ENCODE measurements at places on chromosomes 4 and X.

GRCh38 chrX:24702362-24703184 lies 8.9 kb downstream of the POLA1 start:
- no peak for DNase-seq

DNA sequence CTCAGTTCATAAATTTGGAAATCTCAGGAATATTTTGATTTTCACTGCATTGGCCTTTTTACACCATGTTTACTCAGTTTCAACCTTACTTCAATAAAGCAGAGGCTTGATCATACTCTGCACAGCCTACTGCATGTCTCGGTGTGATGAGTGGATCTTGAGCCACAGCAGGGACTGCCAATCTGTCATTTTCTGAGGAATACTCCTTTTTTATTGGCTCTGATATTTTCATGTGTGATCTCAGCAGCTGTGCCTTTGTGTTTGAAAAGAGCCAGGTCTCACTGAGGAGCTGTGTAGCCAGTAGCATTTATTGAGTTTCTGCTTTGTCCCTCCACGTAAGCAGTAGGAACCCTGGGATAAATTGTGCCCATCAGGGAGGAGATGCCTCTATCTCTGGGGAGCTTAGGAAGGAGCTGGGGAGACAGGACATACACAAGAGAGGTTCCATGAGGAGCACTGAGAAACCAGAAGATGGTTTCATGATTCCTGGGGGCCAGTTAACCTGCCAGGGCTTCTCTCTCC lies 18.9 kb upstream of the TRIM2 start:
- DNase-seq, result no peak

DNA sequence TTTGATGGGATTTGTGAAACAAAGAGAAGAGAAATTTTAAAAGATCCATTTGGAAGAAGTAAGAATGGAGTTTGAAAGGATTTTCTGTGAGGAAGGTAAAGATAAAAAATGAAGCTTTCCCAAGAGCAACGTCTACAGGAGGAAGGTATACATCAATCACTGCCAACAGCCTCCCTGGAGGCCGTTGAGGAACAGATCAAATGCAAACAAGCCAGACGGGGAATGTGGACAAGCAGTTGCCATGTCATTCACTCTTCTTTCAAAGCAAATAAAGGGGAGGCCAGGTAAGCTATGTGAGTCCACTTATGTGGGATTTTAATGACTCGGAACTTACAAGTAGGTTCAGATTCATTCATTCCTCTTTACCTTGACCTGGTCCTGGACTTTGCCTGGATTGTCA lies 1020.5 kb upstream of the AGA start:
- DNase-seq, result no peak

DNA sequence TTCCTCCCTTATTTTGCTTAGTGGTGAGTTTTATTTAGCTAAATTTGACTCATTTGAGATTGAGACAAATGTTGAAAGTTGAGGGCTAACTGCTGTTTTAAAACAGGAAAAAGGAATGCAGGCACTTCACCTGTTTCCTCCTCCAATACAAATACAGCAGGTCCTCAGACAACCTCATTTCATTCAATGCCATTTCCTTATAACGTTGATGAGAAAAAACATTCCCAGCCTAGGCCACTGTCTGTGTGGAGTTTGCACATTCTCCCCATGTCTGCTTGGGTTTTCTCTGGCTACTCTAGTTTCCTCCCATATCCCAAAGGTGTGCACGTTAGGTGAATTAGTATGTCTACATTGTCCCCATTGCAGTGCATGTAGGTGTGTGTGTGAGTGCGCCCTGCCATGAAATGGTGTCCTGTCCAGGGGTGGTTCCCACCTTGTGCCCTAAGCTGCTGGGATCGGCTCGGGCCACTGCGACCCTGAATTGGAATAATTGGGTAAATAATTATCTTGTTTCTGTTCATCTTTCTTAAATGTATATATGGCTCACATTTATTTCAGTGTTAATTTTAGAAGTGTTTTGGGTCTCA lies 21.9 kb downstream of the SMAD1 start:
- no peak for DNase-seq

- DNase-seq, result no peak
Measured at GRCh38 chr4:148730766-148731165, 288.6 kb upstream of the NR3C2 start.

GRCh38 chr4:127307996-127308395 lies 324.8 kb upstream of the INTU start:
- DNase-seq, result no peak

- no peak for DNase-seq
Measured at GRCh38 chrX:68728186-68728585, 80.7 kb downstream of the STARD8 start.

GRCh38 chr4:102326951-102327350 lies 18.3 kb downstream of the SLC39A8 start:
- no peak for DNase-seq

DNA sequence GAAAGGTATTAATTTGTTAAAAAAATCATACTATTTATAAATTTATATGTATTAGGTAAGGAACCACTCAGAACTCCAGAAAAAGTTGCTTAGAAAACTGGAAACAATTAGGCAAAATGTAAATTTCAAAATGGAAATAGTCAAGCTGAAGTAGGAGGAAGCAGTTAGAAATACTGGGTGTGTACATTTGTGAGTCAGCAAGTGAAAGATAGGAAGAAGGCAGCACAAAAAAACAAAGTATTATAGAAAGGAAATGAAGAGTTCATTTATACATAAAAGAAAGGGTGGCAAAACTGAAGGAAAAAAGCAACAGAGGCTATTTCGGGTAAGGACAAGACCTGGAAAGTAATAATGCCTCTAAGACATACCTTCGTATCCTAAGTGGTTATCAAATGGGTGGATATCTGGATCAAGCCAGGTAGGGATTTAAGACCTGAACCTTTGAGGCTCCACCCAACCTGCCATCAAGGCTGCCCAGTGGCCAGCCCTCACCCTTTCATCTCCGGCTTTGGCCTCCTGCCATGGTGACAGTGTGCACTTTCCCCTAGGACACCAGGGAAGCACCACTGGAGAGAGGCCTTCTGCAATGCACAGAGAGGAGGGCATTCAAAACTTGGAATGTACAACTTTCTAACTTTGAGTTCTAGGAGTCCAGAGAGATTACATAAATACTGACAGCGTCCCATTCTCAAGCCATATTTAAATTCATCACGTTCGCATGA lies at the start of gene LRRC66:
Gene LRRC66, minus strand, starts transcription at position 428 of the 722 bp plus-strand sequence. CDS start 2,750 bp downstream, outside the sequence.
- DNase-seq, result no peak
